Motor neuron (in vitro differentiated cells): ENCODE measurements at places on chromosomes 4 and X.

DNA sequence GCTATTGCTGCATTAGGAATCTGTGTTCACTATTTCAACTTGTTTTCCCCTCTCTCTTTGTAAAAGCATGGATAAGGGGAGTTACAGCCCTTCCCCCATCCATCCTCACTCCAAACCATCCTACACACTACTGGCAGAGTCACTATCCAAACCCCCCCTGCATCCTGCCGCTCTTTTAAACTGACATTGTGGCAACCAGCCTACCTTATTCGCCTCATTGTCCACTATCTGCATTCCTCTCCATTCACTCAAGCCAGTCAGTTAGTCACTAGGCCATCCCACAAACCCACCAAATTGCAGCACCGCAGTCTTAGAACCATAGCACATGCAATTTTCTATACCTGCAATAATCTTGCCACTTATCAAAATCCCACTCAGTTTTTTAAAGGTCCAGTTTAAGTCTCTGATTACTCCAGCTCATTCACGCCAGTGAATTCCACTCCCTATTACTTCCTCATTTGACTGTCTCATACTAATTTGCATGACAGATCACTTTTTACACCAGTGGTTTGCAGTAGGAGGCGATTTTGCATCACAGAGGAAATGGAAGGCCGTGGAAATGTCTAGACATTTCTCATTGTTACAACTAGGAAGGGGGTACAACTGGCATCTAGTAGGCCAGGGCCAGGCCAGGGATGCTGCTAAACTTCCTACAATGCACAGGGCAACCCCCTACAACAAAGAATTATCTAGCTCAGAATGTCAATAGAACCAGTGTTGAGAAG lies 181.8 kb downstream of the HS6ST2 start:
- ATAC-seq: no peak

- ATAC-seq: peak; percentile 75
These were observed 27.5 kb downstream of the CCDC149 start for GRCh38 chr4:24885342-24885741.

DNA sequence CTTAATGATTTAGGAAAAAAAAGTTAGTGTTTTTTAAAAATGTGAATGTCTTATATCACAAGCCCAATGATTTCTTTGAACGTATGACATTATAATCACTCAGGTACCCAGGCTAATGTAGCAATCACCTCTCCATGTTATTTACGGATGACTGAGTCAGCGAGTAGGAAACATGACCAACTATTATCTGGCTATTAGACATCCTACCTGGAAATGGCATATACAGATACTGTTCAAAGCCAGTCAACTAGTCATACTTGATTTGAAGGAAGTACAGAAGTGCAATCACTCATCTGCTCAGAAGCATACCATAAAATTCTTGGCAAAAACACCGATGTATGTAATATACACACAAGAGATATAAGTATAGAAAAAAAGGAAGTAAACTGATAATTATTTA lies 732.5 kb downstream of the ARAP2 start:
- no peak for ATAC-seq

DNA sequence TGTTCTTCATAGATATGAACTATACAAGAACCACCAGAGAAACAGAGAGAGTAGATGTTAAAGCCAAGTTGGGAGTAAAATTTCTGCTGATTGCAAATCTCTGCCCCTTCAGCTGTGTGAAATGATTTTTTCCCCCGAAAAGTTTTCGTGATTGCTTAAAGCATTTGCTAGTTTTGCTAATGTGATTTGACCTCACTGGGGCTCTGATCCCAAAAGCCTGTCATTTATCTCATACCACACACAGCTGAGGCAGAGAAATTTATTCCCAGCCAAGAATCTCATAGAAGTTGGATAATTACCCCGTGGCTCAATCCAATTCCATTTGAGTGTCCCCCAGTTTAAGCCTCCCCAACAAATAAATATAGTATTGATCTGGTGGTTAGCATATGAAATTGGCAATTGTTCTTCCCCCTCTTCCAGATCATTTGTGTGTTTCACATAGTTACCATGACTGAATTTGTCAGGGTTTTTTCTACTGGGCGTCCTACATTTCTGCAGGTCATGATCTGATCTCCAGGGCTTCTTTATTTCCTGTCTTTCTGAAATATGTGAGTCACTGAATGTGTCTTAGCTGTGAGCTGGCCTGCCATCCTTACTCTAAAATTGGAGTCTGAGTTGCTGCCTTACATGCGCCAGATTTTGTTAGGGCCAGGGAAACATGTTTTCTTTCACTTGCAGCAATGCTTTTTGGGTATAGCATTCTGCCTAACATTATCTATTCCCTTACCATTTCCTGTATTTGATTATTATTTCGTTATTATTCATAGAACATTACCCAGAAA lies 167.5 kb upstream of the FRMPD4 start:
- no peak for ATAC-seq

GRCh38 chr4:112185334-112185733 lies 40.1 kb downstream of the FAM241A start:
- no peak for ATAC-seq

DNA sequence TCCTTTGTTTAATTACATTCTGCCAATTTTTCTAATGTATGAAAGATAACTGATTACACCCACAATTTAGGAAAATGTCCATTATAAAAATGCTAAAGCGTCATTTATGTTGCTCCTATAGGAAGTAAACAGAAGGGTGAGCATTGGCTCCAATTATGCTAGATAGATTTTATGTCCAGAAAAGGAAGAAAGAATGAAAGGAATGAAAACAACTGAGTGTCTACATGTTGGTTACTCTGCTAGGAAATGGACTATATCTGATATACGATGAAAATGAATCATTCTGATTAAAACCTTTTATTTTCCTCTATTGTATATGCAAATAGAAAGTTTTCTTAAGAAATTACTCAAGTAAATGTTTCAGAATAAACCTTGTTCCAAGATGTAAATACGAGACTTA lies 1.6 kb downstream of the ENAM start:
- ATAC-seq: no peak

DNA sequence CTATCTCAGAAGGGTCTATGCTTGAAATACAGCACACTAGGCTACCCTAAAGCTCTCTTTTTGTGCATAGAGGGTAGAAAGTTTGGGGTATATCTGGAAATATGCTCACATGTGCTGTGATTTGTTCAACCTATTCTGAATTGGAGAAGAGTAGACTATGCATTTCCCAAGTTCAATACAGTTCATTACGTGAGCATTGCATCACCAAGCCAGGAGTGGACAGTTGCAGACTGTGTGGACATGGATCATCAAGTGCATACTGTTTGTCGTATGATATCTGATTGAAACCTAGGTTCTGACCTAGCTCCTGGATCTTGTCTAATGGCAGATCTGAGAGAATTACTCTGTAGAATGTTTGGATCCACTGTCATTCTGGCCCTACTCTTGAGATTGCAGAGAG lies 161.1 kb downstream of the FRAS1 start:
- ATAC-seq: no peak

- peak; percentile 92 for ATAC-seq
These were observed 72.0 kb downstream of the PRPS1 start for GRCh38 chrX:107700317-107700774.

DNA sequence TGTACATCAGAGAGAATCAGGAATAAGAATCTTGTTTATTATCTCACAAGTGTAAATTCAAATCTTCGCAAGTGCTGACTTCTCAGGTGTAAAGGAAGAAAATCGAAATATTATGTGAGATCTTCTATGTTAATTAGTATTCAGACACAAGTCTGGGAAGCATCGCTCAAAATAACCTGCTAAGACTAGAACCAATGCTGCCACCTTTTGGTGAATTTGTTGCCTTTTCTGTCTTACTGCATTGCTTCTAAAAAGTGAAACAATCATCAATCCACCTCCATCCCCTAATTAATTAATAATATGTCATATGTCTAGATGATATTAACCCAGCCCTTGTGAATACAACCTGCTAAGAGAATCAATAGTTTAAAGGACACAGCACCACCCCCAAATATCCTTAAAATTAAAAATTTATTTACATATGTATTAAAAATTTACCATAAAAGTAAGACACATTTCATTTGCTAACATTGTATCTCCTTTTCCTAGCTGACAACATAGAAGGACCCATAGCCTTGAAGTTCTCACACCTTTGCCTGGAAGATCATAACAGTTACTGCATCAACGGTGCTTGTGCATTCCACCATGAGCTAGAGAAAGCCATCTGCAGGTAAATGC lies 3.5 kb downstream of the EPGN start:
- peak; percentile 50 for ATAC-seq

GRCh38 chr4:142812091-142812490 lies 34.0 kb downstream of the INPP4B start:
- ATAC-seq: no peak

DNA sequence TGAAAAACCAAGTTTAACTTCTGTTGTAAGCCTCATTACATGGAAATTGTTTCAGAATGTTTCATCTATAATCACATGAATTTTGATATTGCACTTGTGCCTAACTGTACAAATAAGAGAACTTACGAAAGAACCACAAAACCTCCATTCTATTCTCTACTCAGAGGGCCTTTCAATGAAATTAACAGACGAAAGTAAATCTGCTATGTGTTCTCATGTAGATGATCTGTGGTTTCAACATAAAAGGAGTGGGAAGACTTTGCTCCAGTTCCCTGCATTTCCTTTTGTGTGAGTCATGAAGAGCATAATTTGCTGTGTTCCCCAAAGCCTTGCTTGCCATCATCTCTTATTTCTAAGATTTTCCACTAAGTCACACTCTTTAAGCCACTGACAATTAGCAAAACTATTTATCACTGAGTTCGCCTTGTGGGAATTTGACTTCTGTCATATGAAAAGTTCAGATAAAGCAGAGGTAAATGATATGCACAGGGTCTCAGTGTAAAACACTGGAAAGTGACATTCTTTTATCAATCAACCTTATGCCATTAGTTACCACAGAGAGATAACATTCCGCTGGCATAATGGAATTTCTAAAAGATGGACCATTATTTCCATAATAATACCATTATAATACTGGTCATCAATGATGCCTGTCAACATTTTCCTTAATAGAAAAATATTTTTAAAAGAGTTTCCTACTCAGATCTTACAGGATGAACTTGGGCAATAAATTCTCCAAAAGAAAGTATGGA lies 329.8 kb downstream of the NR3C2 start:
- ATAC-seq: peak; percentile 98

DNA sequence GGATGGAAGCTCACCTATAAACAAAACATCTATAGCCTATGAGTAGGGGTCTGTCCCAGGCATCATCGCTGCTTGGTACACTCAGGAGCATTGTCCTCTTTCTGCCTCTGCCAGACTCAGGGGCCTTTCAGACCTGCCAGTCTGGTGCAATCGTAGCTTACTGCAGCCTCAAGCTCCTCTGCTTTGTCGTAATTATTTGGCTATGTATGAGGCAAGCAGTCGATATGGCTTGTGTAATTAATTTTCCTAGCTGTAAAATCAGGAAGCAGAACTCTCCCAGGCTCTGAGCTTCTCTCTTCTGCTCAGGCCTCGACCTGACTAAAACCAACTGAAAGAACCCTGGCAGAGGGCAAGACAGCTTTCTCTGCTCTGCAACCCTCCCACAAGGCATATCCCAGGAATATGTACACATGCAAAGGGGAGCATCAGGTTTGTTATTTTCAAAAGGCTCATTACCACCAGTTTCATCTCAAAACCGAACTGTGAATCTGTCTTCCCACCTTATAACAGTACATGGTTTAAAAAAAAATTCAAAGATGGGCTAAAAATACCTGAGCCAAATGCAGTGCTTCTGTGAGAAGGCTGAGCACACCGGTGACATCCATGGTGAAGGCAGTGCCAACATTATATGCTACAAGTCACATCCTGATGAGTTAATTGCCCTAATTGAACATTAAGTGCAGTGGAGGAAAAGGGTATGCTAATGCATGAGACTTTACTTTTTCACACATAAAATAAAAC lies 309.2 kb upstream of the EMCN start:
- ATAC-seq: no peak

GRCh38 chr4:87003266-87003665 lies 68.5 kb downstream of the AFF1 start:
- no peak for ATAC-seq

GRCh38 chr4:10094841-10095240 lies 21.8 kb downstream of the WDR1 start:
- no peak for ATAC-seq

DNA sequence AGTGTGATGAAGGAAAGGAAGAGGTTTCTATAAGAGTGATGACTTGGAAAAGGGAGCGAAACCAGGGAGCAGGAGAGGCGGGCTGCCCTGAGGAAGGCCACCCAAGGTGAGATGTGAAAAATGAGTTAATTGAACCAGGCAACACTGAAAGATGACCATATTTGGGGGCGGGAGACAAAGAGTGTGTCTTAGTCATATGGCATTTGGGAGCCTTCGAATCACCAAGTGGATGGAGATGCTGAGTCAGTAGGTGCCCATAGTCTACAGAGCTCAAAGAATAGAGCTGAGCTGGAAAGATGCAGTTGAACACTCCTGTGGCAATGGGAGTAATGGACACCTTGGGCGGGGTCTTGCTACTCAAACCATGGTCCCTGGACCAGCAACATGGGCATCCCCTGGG lies 8.3 kb upstream of the TLR8 start:
- ATAC-seq: no peak

DNA sequence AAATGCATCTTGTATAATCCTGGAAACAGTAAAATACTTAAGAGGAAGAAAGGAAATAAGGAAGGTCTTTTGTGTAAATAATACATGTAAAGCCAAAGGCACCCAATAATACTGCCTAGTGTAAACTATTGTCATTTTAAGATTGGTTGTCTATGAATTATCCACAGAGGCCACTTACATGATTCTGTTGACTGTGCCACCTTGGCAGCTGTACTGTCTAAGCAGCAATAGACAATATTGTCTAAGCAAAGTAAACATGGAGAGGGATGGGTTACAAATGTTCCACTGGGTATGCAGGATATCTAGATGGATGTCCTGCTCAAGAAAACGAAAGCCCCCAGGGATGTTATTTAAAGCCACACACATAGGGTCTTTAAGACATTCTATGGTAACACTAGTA lies 19.4 kb downstream of the BEND4 start:
- ATAC-seq: no peak

DNA sequence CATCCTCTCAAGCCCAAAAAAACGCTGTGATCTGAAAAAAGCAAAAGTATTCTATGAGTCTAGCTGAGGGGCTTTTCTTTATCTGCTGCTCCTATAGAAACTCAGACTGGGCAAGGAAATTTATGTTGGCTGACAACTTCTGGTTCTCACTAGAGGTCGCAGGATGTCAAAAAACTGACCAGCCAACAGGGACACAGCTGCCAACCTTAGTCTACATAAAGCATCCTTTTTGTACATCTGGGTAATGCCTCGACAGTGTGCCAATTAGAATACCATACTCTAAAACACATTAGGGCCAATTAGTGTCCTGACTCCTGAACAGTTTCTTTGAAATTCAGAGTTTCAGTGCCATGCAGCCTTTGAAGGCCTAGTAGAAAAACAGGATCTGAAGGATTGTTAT lies 8.8 kb upstream of the TLL1 start:
- no peak for ATAC-seq

- ATAC-seq: no peak
These were observed 63.4 kb downstream of the SLC9A7 start for GRCh38 chrX:46695491-46695890.

- ATAC-seq: no peak
These were observed 25.1 kb downstream of the MSX1 start for GRCh38 chr4:4884611-4885010.
